NB4 (cell line): ENCODE measurements at places on chromosomes 3 and 15.
A peak's percentile ranks its signal among the peaks of the same experiment; 100 is the strongest.

GRCh38 chr3:37898424-37898823 lies 36.7 kb downstream of the CTDSPL start:
- DNase-seq: no peak

DNA sequence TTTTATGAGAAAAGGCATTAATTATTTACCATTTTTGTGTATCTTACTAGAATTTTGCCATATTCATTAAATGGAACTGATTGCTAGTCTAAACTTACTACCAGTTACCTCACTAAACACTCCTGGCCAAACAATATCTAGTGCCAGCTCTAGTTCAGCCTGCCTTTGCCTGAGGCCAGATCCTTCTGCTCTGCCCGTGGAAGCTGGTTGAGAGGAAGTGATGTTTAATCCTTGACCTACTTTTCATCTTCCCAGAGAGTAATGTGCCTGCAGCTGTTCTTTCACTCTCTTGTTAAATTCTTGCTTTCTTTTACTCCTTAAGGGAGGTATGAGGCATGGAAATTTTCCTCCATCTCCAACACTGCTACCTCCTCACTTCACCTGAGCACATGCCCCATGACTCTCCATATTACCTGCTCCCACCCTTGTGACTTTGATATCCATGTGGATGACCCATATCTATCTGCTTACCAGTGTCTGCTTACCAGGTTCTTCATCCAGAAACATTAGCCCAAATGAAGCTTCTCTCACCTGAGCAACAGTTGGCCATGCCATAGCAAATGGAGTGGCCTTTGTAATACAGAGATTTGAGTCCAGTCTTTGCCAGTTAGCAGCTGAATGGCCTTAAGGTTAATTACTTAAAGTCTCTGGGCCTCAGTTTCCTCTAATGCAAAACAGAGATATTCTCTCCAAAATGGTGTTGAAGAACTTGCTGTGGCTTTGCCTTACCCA lies 53.4 kb downstream of the UBE2E1 start:
- DNase-seq: no peak

- no peak for DNase-seq
Measured at GRCh38 chr3:37859354-37859753, 2.3 kb upstream of the CTDSPL start.

GRCh38 chr3:29683018-29683993 lies 402.4 kb downstream of the RBMS3 start:
- peak; percentile 2 for DNase-seq

- DNase-seq: no peak
Measured at GRCh38 chr15:29887721-29888120, 65.5 kb upstream of the TJP1 start.

GRCh38 chr15:81189583-81190283 lies 6.9 kb upstream of the IL16 start:
- DNase-seq: no peak

GRCh38 chr3:16382845-16383244 lies 117.8 kb downstream of the OXNAD1 start:
- DNase-seq: peak; percentile 9

DNA sequence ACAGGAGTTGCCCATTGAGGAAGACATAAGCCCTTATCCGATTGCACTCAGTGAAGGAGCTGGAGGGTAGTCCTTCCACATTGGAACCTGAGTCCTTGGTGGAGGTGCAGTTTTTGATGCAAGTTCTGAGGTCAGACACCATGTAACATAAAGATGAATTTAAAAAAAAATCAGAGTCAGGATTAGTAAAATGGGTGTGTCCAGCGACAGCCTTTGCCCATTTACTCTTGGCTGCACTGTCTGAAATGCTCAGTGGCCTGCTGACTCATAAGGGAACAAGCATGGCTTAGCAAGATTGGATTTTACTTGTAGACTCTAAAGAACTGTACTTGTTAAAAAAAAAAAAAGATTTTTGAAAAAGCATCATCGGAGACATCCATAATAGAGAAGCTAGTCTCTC lies 241.1 kb upstream of the TOPAZ1 start:
- no peak for DNase-seq

DNA sequence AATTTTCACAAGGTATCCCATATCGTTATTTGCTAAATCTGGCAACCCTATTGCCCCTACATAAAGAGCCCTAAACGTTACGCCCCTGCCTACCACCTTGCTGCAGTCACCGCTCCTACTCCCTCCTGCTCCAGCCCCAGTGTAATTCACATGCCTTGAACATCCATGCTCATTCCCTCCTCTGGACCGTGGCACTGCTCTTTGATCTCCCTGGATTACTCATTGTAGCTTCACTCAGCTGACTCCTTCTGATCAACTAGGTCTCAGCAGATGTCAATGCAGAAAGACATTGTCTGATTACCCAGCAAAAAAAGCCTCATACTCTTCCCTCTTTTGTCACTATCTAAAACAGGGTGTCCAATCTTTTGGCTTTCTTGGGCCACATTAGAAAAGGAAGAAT lies 40.7 kb upstream of the KBTBD8 start:
- DNase-seq: no peak

GRCh38 chr3:12158387-12159226 lies at the start of gene TIMP4:
TIMP4 (minus strand) TSS chr3:12158912; CDS start chr3:12158840, 72 bp downstream.
- DNase-seq: no peak

GRCh38 chr3:64559588-64559987 lies 128.2 kb downstream of the ADAMTS9 start:
- no peak for DNase-seq

- DNase-seq: no peak
Measured at GRCh38 chr3:192986379-192986778, 68.7 kb upstream of the MB21D2 start.

GRCh38 chr3:174192471-174192870 lies 666.7 kb upstream of the NAALADL2 start:
- no peak for DNase-seq

GRCh38 chr3:47799733-47800132 lies 3.2 kb upstream of the DHX30 start:
- peak; percentile 30 for DNase-seq

GRCh38 chr3:30493911-30494311 lies 112.5 kb upstream of the TGFBR2 start:
- no peak for DNase-seq

- peak; percentile 90 for DNase-seq
Measured at GRCh38 chr3:138594150-138594934, at the start of gene CEP70. CEP70 (minus strand) TSS chr3:138594260; CDS start chr3:138572927, 21,333 bp downstream.

GRCh38 chr3:14410106-14410502 lies 7.7 kb downstream of the SLC6A6 start:
- DNase-seq: peak; percentile 48

- no peak for DNase-seq
Measured at GRCh38 chr3:159620281-159620680, 368.4 kb upstream of the IL12A start.

DNA sequence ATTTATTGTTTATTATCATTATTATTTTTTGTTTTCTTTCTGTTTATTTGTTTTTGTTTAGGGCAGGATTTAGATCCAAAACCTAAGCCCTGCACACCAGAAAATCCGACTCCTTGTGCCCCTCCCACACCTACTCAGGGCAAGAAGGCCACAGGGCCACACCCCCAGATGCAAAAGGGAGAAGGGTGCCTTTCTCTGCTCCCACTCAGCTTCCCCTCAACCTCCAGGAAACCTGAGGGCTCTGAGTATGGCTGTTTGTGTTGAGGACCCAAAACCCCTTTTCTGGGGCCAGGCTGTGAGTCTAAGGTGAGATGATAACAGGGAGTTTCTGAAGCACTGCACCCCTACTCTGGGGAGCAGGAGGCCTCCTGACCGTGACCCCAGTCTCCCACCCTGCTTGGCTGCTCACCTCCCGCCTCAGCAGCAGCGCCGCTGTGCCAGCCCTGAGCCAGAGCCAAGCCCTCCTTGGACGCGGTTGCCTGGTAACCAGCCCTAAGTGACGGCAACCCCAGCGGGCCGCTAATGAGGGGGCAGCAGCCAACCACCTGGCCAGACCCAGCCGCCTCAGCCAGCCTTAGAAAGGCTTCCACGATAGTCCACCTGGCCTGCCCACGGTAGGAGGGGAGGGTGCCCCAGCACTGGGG lies 6.4 kb upstream of the C15orf39 start:
- DNase-seq: no peak

- no peak for DNase-seq
Measured at GRCh38 chr3:156290924-156291271, 170.5 kb downstream of the KCNAB1 start.

GRCh38 chr15:63596676-63597037 lies 530 bp upstream of the FBXL22 start:
- DNase-seq: no peak

DNA sequence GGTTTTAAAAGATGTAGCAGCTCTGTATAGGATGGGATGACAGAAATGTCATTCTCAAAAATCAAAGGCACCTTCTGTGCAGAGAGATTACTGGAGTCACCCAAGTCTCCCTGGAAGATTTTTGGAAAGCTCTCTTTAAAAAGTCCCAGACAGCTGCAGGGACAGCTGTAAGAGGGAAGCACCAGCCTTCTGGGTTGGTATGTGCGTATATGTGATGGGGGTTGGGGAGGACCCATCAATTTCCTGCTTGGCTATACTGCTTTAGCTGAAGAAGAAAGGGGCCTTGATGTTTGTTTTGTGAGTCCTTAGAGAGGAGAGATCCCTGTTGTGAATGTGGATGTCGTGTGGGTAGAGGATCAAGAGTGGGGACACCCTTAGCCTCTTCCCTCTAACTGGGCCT lies 5.4 kb upstream of the SEC11A start:
- no peak for DNase-seq

DNA sequence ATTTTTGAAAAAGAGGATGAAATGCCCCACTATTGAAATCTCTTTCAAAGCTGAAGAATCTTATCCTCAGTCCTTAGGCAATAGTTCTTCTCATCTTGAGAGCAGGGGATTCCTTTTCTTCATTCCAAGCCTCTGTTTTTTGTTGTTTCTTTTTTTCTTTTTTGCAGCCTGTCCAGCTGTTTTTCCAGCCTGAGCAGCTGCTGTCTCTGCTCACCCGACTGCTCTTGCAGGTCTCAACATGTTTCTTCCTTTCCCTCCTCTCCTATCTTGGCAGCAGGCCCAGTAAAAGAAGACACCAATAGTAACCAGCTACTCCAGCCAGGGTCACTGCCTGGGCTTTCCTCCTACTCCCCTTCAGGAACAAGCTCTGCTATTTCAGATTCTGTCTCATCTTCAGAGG lies 23.8 kb downstream of the MEX3B start:
- DNase-seq: no peak

DNA sequence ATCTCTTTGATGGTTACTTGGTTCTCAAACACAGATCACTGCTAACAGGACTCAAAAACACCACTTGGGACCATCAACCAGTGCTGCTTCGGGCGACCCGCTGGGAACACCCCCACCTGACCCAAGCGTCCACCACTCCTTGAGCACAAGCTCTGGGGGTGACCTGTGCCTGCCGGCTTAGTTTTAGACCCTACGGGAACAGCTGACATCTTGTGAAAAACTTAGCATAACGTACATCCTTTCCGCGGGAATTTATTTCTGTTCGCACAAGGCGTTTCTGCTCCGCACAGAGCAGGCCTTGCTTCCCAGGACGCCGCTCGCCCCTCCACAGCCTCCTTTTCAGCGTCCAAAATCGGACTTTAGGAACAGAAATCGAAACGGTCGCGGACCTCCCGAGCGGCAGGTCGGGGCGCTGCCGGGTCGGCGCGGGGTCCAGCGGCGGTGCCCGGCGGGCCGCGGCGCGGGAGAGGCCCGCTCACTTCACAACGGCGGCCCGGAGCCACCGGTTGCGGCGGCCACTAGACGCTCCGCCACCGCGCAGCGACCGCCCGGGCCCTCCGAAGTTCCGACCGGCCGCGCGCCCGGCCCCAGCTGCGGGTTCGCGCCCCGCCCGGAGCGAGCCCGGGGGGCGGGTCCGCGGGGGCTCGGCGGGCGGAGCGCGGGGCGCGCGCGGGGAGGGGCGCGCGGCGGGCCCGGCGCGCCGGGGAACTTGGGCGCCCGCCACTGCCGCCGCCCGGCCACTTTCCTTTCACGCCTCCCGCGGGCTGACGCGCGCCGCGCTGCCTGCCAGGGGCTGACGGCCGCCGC lies 959 bp downstream of the SFMBT1 start:
- peak; percentile 73 for DNase-seq

GRCh38 chr3:12962292-12962691 lies 110.9 kb downstream of the IQSEC1 start:
- no peak for DNase-seq

- peak; percentile 40 for DNase-seq
Measured at GRCh38 chr3:45547764-45548680, 46.5 kb upstream of the LIMD1 start.

GRCh38 chr15:72116731-72117485 lies 1.0 kb downstream of the MYO9A start:
- DNase-seq: peak; percentile 48

- no peak for DNase-seq
Measured at GRCh38 chr3:47348411-47349154, 32.2 kb upstream of the PTPN23 start.

DNA sequence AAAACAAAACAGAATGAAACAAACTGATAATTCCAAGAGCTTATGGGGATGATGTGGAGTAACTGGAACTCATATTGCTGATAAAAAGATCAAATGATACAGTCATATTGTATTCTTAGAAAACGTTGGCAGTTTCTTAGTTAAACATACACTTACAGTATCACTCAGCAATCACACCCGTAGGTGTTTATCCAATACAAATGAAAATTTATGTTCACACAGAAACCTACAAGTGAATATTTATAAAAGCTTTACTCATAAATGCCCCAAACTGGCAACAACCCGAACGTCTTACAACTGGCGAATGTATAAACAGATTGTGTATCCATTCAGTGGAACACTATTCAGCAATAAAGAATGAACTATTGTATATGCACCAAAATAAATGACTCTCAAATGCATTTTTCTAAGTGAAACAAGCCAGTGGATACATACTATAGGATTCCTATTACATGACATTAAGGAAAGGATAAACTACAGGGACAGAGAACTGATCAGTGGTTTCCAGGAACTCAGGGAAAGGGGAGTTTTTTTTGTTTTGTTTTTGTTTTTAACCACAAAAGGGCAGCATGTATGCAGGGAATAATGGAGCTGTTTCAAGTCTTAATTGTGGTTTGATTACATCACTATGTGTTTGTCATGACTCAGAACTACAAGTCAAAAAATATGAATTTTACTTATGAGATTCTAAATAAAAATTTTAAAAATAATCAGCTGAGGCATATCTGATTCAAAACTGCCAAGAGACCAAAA lies 71.8 kb upstream of the NDUFB4 start:
- DNase-seq: no peak

- DNase-seq: no peak
Measured at GRCh38 chr15:65916041-65916663, 46.9 kb downstream of the RAB11A start.

GRCh38 chr3:188102861-188103547 lies 51.0 kb upstream of the LPP start:
- no peak for DNase-seq

DNA sequence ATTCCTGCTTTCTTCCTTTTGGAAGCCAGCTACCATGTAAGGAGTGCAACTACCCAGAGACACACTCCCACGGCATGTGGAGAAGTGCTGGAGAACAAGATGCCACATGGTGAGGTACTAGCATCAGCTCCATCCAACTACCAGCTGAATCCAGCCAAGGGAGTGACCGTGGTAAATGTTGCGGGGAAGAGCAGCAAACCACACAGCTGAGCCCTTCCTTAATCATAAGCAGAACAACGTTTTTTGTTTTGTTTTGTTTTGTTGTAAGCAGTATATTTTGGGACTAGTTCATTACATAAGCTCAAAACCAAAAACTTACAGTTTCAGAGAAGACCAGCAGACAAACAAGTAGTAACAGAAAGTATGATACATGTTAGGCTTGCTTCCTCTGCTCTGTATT lies 212.6 kb upstream of the ATP10A start:
- no peak for DNase-seq
